ENCODE measurements at places on chromosomes 7 and 10.

- no peak for DNase-seq
Measured at GRCh38 chr10:86647773-86648703, 6.3 kb upstream of the OPN4 start.

DNA sequence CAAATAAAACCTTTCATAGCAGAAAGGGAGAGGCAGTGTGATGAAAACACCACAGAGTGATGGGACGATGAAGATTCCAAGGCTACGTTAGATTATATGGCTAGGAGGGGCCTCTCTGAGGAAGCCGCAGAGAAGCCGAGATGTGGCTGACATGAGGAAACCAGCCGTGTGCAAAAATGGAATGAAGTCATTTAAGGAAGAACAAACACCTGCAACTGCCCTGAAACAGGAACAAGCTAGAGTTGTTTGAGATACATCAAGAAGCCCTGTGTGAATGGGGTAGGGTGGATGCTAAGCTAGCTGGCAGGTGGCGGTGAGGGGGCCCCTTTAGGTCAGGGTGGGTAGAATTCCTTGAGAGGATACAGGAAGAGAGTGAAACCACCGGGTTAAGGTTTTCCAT lies 129.5 kb downstream of the KLF6 start:
- DNase-seq, result no peak

- no peak for DNase-seq
Measured at GRCh38 chr7:50962281-50962883, 179.7 kb upstream of the GRB10 start.

- no peak for DNase-seq
Measured at GRCh38 chr10:116408719-116409118, 18.9 kb upstream of the PNLIPRP3 start.

- no peak for DNase-seq
Measured at GRCh38 chr7:20241911-20242261, 24.7 kb upstream of the MACC1 start.

DNA sequence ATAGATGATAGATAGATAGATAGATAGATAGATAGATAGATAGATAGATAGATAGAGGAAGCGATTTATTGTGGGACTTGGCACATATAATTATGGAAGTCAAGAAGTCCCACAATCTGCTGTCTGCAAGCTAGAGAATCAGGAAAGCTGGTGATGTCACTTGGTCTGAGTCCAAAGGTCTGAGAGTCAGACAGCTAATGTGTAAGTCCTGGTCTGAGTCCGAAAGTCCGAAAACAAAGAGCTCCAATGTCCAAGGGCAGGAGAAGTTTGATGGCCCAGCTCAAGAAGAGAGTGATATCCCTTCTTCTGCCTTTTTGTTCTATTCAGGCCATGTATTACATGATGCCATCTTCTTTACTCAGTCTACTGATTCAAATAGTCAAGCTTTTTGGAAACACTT lies 53.8 kb upstream of the TCF7L2 start:
- DNase-seq, result no peak

DNA sequence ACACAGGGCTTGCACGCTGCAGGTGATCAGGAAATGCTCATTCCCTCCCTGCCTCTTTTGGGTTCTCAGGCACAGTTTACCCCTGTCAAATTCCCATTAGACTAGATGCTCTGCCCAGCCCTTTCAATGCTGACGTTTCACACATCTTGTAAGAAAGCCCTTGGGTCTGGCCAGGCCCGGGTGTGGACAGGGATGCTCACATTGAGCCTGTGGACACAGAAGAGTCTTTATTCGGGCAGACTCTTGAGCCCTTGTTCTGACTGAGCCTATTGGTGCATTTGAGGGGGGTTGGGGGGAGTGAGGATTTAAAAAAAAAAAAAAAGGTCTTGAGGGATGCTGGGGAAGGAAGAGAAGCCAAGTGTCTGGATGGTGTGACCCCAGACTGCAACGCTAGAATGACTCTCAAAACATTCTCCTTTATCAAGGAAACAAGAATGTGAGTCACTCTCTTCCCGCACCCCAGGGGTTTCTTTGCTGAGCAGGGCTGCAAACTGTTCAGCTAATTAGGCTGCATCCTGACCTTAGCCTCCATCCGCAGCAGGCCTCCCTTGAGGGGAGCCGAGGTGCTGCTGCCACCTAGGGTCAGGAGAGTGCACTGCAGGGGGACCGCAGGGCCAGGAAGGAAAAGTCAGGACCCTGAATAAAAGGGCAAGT lies 53.6 kb upstream of the TMEM72 start:
- peak; percentile 54 for DNase-seq
